Activated CD8-positive, alpha-beta memory T cell treated with anti-CD3 and anti-CD28 coated beads, Interleukin-2, amount 10 ng/mL, durations not matched to agents 7 days and 5 days (primary cell): ENCODE measurements at places on chromosomes 16 and 17. TPM values are rescaled to one million over a fixed set of nuclear protein-coding genes. Genes with fewer than 3 reads are reported as not detected.

- no peak for DNase-seq
Observed at GRCh38 chr17:71455219-71455618, 665.6 kb upstream of the SOX9 start.

GRCh38 chr16:30980959-30981358, 4.0 kb upstream of the HSD3B7 start:
- no peak for DNase-seq

GRCh38 chr17:18129041-18129502, 20.5 kb downstream of the MYO15A start:
- DNase-seq, result no peak

- DNase-seq, result no peak
Observed at GRCh38 chr17:43490621-43491020, 6.8 kb downstream of the DHX8 start.

DNA sequence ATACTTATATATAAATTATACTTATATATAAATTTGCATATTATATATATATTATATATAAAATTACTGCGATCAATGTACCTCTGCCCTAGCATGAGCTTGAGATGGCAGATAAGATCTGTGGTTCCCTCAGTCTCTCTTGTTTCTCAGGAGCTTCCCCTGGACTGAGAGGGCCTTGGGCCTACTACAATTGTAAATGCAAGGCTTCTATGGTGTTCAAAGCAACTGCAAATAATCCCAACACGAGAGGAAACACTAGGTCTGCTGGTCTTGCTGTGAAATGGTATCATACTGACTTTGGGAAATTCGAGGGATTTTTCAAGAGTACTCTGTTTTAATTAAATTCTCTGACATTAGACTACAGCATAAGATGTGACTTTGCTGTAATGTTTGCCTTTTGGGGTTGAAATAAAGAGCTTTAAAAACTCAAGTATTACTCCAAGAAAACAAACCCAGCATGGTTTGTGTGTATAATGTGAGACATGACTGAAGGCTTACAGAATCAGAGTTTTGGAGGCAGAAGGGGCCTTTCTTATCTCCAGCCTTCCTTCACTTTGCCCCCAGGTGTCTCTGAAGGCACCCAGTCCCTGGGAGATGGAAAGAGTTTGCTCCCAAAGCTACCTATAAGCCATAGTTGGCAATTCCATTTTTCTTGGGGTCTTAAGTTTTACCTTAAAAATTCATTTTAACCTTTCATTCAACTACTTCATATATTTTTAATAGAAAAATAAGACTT, 24.2 kb downstream of the ACSM1 start:
- no peak for DNase-seq

GRCh38 chr16:49632795-49633184, 223.1 kb downstream of the ZNF423 start:
- DNase-seq, result no peak

DNA sequence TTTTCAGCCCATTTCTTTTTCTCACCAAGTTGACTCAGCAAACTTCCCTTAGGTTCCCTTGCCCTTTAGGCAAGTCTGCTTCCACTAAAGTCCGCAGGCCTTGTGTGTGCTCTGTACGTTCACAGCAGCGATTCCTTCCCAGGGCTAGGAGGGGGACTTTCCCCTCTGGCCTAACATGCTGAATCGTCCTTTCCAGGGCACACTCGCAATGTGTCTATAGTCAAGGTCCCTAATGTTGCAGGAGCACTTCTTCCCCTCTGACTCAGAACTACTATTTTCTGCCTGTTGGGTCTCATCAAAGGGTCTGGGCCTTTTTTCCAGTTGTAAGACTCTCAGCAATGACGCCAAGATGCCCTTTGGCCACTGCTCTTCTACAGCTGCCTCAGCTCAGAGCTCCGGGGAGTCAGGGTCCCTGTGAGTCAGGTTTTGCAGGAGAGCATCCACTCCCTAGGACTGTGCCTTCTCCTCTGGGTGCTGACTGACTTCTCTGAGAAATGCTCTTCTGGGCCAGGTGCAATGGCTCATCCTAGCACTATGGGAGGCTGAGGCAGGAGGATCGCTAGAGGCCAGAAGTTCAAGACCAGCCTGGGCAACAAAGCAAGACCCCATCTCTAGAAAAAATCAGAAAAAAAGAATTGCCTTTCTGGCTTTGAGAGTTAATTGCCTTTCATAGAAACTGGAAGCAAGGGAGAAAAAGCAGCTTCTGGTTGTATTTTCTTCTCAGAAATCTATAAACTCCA, 64.4 kb upstream of the TBX2 start:
- DNase-seq, result no peak

GRCh38 chr16:88977812-88978607, 1.0 kb upstream of the CBFA2T3 start:
- no peak for DNase-seq

DNA sequence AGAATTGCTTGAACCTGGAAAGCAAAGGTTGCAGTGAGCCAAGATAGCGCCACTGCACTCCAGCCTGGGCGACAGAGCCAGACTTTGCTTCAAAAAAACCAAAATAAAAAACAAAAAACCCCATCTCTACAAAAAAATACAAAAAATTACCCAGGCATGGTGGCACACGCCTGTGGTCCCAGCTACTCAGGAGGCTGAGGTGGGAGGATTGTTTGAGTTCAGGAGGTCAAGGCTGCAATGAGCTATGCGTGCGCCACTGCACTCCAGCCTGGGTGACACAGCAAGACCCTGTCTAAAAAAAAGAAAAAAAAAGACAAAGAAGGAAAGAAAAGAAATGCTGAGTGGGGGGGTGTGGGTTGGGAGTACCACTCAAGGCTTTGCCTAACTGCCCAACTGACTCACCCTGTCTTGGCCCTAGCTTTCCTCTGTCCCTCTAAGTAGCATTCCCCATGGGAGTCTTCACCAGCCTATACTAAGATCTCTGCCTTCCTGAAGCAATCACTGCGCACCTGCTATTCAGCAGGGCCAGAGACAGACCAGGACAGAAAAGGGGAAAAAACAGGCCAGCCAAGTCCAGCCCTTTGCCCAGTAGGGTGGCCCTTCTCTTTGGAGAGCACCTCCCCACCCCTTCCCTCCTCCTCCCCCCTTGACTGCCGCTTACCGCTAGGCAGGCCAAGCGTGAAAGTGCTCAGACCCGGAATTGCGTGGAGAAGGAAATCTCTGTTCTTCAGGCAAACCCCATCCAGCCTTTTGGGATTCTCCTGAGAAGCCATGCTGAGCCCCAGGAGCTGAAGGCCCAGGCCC, 45.8 kb downstream of the RTN4RL1 start:
- DNase-seq, result no peak

DNA sequence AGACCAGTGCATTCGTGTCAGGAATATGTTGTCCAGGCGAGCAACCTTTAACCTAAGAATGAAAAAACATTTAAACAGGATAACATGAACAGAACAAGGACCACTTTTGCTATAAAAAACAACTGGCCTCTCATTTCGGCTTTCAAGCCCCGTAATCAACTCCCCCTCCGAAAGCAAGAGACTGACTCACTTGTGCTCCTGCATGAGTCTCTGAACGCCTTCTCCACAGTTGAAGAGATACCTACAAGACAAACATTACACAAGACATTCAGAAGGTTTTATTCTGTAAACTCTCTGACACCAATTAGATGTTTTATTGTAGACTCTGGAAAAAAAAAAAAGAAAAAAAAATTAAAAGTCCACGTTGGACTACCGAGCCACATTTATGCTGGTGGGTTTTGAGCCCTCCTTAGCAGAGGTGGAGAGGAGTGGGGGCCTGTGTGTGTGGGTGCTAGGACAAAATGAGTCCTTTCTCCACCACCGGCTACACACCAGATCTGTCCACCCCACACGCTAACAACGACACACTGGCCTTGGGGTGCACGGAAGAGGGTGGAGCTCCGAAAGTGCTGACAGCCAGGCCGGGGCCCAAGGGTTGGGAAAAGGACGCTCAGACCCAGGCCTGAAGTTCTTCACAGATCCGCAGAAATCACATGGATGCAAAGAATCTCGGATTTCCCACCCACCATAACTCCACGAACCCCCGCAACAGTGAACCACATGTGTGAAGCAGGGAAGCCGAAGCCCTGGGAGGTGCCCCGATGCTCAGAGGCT, 759 bp downstream of the ELAC2 start:
- DNase-seq, result no peak

DNA sequence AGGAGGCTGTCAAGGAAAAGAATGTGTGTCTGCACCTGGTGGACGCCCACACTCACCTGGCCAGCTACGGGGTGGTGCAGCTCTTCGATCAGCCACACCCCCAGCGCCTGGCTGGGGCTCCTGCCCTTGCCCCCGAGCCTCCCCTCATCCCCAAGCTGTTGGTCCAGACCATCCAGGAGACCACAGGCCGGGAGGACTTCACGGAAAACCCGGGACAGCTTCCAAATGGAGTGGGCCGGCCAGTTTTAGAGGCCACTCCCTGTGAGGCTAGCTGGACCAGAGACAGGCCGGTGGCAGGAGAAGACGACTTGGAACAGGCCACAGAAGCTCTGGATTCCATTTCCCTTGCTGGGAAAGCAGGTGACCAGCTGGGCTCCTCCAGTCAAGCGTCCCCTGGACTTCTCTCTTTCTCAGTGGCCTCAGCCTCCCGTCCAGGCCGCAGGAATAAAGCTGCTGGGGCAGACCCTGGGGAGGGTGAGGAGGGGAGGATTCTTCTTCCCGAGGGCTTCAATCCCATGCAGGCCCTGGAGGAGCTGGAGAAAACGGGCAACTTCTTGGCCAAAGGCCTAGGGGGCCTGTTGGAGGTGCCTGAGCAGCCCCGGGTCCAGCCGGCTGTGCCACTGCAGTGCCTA, 2.2 kb downstream of the WDR81 start:
- no peak for DNase-seq

DNA sequence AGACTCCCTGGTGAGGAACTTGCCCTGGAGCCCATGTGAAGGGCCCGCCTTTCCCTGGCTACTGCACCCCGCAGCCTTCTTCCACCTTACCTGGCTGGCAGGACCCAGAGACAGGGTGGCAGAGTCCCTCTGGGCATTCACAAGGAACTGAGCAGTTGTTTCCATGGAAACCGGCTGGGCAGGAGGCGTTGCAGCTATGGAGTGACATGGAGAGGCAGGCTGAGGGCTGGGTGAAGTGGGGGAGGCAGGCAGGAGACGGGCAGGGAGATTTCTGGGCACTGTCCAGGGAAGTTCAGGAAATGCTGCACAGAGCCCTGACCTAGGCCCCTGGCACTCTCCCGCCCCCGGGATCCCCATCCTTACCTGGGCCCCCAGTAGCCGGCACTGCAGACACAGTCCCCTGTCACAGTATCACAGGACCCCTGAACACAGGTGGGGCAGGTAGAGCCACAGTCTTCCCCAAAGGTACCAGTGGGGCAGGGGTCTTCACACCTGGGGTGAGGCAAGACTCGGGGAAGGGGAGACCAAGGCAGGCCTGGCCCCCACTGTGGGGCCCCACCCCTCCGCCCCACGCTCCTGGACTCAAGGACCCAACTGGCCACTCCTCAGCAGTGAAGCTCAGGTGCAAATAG, 5.9 kb downstream of the SCARF1 start:
- DNase-seq, result no peak

The KRT36 gene
- total RNA-seq, result not detected

The ICAM2 gene
- 39.0 TPM for total RNA-seq

The EVI2A gene
- total RNA-seq, result 37.3 TPM

The ADAP2 gene
- 1.6 TPM for total RNA-seq

The CHD9 gene
- total RNA-seq, result 23.7 TPM

The FLCN gene
- total RNA-seq, result 36.2 TPM
